NCI-H345 (cell line): ENCODE measurements at places on chromosomes 16 and 17.
A peak's percentile ranks its signal among the peaks of the same experiment; 100 is the strongest.

DNA sequence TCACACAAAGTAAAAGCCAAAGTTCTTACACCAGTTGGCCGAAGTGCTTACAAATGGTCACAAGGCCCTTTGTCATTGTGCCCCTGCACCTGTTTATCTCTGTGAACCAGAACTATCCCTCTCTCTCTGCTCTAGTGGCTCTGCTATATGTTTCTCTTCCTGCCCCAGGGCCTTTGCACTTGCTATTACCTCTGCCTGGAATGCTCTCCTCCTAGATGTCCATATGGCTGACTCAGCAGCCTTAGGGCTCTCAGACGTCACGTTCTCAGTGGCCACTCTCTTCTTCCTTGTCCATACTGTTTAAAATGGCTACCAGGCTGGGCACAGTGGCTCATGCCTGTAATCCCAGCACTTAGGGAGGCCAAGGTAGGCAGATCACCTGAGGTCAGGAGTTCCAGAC, 38.8 kb upstream of the DDX52 start:
- DNase-seq = no peak

DNA sequence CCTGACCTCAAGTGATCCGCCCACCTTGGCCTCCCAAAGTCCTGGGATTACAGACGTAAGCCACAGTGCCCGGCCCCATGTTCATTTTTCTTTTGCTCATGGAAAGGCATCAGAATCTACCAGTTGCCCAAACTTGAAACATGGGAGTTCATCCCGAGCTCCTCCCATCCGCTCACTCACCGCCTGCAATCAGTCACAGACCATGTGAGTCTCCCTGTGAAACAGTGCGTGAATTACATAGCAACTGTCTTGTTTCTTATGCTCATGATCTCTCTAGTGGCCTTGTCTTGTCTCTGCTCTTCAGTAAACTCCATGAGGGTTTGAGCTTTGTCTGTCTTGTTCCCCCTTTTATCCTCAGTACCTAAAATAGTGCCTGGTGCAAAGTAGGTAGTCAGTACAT, 52.1 kb upstream of the TNRC6A start:
- DNase-seq = no peak

DNA sequence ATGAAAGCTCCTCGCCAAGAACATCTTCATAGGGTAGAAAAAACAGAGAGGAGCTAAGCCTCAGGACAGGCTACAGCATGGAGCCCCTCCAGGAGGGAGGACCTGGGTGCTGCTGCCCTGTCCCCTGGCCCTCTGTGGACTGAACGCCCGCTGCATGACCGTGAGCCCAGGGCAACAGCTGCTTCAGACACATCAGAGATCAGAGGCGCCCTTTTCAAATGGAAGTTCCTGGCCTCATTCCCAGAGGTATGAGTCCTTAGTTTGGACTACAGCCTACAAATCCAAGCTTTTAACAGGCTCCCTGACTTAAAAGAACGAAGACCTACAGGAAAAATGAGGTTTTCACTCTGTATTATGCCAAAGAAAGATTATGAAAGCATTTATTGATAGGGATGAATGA, 48.5 kb downstream of the ZNF18 start:
- DNase-seq = no peak

GRCh38 chr17:78512976-78513375, 64.2 kb downstream of the DNAH17 start:
- no peak for DNase-seq

- DNase-seq = no peak
These were observed 484.0 kb upstream of the ERCC4 start for GRCh38 chr16:13435873-13436474.

DNA sequence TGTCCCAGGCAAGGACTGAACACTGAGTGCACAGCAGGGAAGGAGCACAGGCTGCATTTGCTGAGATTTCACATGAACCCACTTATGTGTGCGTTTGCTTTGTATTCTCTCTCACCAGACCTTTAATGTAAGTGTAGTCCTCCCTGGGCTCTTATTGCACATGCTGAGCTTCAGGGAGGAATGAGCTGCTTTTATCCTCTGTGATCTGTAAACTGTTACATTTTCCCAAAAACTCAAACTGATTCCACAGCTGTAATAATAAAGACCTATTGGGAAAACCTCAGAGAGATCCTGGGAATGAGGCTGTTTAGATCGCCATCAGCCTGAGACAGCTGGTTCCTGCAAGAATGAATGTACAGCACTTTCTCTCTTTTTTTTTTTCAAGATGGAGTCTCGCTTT, 53.6 kb upstream of the ADORA2B start:
- DNase-seq = no peak

- no peak for DNase-seq
These were observed 47.5 kb upstream of the ENDOV start for GRCh38 chr17:80367503-80367902.

GRCh38 chr16:13612623-13613022, 307.3 kb upstream of the ERCC4 start:
- DNase-seq = no peak

DNA sequence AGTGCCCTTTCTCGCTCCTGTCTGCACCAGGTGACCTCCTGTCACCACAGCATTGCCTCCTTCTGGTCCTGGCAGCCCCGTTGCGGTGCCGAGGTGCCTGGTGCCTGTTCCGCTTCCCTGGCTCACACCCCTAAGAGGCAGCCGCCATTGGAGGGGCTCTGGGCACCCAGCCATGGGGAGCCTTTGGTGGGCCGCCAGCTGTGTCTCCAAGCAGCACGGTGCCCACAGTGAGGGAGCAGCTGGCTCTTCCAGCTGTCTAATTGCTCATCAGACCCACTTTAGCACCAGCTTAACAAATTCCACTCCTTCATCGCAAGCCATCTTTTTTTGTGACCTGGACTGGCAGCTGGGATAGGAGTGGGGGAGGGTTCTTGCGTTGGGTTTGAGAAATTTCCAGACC, 276.1 kb downstream of the SNX29 start:
- peak; percentile 71 for DNase-seq

- no peak for DNase-seq
These were observed 292.0 kb upstream of the CCL2 start for GRCh38 chr17:33962857-33963655.

DNA sequence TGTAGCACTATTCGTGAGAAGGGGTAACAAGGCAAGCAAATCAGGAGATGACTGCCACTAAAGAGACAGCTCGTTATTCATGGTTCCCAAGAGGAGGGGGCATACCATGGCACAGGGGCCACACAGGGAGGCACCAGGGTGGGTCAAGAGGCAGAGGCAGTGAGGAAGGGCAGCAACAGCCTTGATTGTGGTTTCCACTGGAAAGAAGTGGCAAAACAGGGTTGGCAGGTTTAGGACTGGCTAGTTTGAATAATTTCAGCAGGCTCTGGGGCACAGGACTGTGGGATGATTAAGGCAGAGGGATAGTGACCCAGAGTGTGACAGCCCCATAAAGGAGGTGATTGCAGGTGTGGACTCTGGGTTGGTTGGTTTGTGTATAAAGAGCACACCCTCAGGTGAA, 188.9 kb downstream of the CBLN1 start:
- no peak for DNase-seq

- DNase-seq = peak; percentile 55
These were observed 14.6 kb downstream of the CACNA1H start for GRCh38 chr16:1167276-1168107.

DNA sequence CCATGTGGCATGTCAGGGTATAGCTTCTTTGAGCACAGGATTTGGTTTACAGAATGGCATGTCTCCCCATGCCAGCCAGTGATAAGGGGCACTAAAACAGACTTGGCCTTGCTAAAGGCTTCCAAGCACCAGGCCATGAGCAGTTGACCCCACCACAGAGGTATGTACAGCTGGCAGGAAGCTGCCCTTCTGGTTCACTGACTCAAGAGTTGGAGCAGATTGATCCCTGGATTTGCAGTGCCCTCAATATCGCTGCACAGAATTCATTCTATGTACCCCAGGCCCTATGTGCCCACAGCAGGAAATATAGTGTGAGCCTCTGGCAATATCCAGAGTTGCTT, 24.3 kb downstream of the HLF start:
- no peak for DNase-seq

- peak; percentile 19 for DNase-seq
These were observed 34.7 kb downstream of the SBK1 start for GRCh38 chr16:28326881-28327610.

DNA sequence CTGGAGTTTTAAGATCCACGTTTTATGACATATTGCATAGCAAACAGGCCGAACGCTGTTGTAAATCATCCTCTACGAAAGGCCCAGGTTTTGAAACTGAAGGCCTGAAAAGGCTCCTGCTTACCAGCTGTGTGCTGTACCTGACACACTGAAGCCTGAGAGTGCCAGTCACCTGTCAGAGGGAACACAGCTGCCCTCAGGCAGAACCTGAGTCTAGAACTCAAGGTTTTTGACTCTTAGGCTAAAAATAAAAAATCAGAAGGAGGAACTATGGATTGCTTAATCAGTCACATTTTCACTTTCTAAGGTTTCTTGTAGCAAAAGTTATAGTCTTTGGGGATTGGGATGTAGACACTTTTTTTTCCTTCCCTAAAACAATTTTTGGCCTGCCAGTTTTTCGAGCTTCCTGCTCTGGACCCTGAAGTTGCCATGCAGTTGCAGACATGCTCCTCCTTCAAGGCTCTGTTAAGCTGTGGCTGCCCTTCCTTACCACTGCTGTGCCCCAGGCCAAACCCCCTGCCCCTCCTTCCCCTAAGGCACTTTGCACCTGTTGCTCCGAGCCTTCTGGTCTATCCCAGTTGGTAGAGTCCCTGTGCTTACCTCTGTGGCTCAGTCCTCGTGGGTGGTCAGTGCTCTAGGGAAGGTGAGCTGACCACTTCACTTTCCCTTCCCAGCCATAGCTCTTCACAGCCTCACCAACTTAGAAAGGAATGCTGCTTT, 56.6 kb downstream of the TENT4B start:
- no peak for DNase-seq

DNA sequence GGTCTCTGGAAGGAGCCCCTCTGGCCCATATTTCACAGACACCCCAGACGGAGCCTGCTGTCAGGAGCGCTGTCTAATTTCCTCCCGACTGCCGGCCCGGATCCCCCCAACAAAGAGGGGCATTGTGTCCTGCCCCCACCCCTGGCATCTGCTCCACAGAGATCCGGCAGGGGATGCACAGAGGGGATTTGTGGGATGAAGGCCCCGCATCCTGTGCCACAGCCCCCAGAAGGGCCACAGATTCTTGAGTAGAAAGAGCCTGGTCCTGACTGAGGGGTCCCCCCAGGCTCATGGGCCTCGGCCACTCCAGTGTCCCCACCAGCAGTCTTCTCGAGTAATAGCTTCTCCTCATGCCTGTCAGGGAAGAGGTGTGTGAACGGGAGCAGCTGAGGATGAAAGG, 29.5 kb downstream of the MEOX1 start:
- DNase-seq = no peak

- peak; percentile 44 for DNase-seq
These were observed 1.3 kb downstream of the AKAP1 start for GRCh38 chr17:57086069-57086930.

DNA sequence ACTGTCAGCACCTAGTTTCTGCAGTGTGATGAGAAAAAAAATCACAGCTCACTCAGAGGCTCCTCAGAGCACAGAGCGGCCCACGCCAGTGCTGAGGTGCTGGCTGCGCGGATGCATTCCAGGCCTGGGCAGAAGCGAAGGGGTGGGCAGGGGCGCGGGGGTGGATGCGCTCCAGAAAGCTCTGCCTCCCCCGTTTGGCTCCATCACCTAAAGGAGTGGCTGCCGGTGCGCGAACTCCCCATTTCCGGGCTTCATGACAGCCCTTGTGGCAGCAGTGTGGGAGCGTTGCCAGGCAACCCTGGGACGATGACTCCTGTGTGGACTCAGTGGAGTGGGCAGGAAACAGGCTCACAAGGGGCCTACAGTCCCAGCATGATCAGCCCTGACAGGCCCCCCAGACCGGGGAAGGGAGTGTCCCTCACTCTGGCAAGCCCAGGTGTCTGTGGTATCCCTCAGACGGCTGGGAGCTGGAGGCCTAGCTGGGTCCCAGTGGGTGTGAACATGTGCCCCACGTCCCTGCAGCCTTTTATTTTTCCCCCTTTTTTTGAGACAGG, 32.8 kb upstream of the NUDT16L1 start:
- peak; percentile 73 for DNase-seq

DNA sequence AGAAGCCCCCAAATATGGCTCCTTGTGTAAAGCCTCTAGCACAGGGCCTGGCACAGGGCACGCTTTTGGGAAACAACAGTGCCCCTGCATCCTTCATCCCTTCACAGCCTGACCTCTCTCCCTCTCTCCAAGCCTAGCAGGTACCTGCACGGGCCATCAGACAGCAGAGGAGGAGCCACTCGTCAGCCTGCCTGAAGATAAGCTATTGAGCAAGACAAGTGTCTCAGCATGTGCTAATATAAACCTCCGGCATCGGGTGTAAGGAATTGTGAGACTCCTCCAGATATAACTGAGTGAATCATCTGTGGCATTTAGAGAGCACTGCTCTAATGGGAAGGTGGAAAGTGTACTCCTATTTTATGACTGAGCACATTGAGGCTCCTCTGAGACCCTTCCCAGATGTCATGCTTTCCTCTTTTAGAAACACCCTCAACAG, 38.3 kb downstream of the TBX4 start:
- no peak for DNase-seq

GRCh38 chr16:27374804-27375425, 27.1 kb upstream of the IL21R start:
- DNase-seq = peak; percentile 1

- no peak for DNase-seq
These were observed 20.6 kb downstream of the HIC1 start for GRCh38 chr17:2075336-2076086.

GRCh38 chr17:82114872-82115271, 16.8 kb upstream of the FASN start:
- no peak for DNase-seq

DNA sequence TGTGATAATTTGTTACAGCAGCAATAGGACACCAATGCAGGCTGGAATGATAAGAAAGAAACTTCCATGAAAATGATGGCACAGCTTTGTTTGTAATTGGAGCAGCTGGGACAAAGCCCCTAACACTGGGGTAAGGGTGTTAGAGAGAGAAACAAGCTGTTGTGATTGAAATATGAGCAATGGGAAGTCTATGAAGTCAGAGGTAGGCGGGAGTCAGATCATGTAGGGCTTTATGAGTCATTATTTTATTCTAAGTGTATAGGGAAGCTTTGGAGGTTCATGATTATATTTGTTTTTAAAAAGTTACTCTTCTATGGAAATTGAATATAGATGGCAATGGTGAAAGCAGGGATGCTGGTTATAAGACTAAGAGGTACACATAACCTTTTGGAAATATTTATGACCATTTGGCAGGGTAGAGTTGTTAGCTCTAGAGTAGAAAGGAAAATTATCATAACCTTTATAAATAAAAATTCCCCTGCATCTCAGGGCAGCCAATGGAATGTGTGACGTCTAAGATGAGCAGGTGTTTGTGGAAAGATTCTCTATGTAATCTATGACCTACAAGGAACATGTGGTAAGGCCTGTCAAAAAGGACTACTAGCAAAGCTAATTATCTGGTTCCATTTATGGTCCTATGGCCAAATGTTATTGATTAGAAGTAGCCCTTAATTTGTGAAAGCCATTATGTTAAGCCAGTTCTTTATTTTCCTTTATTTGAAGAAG, 85.6 kb downstream of the KCNJ2 start:
- DNase-seq = no peak

GRCh38 chr16:143047-143446, 4.6 kb upstream of the NPRL3 start:
- no peak for DNase-seq

- DNase-seq = peak; percentile 81
These were observed 15.2 kb downstream of the GALK1 start for GRCh38 chr17:75749545-75750389.

GRCh38 chr17:66562119-66562518, 259.7 kb downstream of the PRKCA start:
- DNase-seq = no peak
